Camera-type eye (tissue), 1 donor: ENCODE measurements at places on chromosomes 4 and X. TPM values are rescaled to one million over a fixed set of nuclear protein-coding genes. Genes with fewer than 3 reads are reported as not detected.

The RIBC1 gene
- 1.8 TPM for total RNA-seq

The BRS3 gene
- not detected for total RNA-seq

The BMPR1B gene
- 13.0 TPM for total RNA-seq

The AADAT gene
- total RNA-seq = 14.8 TPM

The TRPC5OS gene
- total RNA-seq = 0.22 TPM

The PAGE2 gene
- total RNA-seq = not detected

The CXCL1 gene
- 2.7 TPM for total RNA-seq

The FATE1 gene
- total RNA-seq = not detected

The MSANTD1 gene
- total RNA-seq = 1.3 TPM

The NSUN7 gene
- total RNA-seq = 10.5 TPM

The ASMTL gene
- 22.1 TPM for total RNA-seq

The GLUD2 gene
- total RNA-seq = 3.7 TPM

The TSPAN7 gene
- total RNA-seq = 58.6 TPM

The MAGIX gene
- total RNA-seq = 6.5 TPM

The FAM9C gene
- not detected for total RNA-seq

The SERTM2 gene
- 2.4 TPM for total RNA-seq
